ENCODE measurements at places on chromosomes 7 and 10.
A peak's percentile ranks its signal among the peaks of the same experiment; 100 is the strongest.

GRCh38 chr7:127446842-127447241, 54.3 kb upstream of the ZNF800 start:
- DNase-seq: no peak

DNA sequence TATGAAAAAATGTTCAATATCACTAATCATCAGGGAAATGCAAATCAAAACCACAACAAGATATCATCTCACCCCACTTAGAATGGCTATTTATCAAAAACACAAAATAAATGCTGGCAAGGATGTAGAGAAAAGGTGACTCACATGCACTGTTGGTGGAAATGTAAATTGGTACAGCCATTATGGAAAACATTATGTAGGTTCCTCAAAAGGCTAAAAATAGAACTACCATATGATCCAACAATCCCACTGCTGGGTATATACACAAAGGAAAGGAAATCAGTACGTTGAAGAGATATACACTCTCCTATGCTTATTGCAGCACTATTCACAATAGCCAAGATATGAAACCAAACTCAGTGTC, 50.2 kb downstream of the CDK1 start:
- no peak for DNase-seq

- DNase-seq: peak; percentile 72
These were observed 67.8 kb upstream of the PDCD4 start for GRCh38 chr10:110803830-110804338.

GRCh38 chr10:48390933-48391845, 84.7 kb downstream of the MAPK8 start:
- no peak for DNase-seq

- DNase-seq: no peak
These were observed 9.5 kb downstream of the HECW1 start for GRCh38 chr7:43121973-43122372.

All from spinal cord (tissue), 10 donors.